ENCODE measurements at places on chromosomes 3 and 15. TPM values are rescaled to one million over a fixed set of nuclear protein-coding genes. Genes with fewer than 3 reads are reported as not detected.

CRELD1 gene
- 77.0 TPM for total RNA-seq

PARP9 gene
- 15.7 TPM for total RNA-seq

ANKUB1 gene
- not detected for total RNA-seq

HHATL gene
- total RNA-seq: not detected

ADAMTSL3 gene
- 0.38 TPM for total RNA-seq

BUB1B gene
- total RNA-seq: 37.4 TPM

MORC1 gene
- not detected for total RNA-seq

SEC11A gene
- 253 TPM for total RNA-seq

SLC9C1 gene
- 0.56 TPM for total RNA-seq

SPINT1 gene
- total RNA-seq: 0.28 TPM

ZNF501 gene
- total RNA-seq: 4.5 TPM

ANKRD34C gene
- total RNA-seq: not detected

OTOL1 gene
- total RNA-seq: not detected

NAALADL2 gene
- total RNA-seq: 7.3 TPM

PBRM1 gene
- 64.0 TPM for total RNA-seq

CYP1A1 gene
- total RNA-seq: 0.19 TPM
